ENCODE measurements at places on chromosomes 7 and 10.

DNA sequence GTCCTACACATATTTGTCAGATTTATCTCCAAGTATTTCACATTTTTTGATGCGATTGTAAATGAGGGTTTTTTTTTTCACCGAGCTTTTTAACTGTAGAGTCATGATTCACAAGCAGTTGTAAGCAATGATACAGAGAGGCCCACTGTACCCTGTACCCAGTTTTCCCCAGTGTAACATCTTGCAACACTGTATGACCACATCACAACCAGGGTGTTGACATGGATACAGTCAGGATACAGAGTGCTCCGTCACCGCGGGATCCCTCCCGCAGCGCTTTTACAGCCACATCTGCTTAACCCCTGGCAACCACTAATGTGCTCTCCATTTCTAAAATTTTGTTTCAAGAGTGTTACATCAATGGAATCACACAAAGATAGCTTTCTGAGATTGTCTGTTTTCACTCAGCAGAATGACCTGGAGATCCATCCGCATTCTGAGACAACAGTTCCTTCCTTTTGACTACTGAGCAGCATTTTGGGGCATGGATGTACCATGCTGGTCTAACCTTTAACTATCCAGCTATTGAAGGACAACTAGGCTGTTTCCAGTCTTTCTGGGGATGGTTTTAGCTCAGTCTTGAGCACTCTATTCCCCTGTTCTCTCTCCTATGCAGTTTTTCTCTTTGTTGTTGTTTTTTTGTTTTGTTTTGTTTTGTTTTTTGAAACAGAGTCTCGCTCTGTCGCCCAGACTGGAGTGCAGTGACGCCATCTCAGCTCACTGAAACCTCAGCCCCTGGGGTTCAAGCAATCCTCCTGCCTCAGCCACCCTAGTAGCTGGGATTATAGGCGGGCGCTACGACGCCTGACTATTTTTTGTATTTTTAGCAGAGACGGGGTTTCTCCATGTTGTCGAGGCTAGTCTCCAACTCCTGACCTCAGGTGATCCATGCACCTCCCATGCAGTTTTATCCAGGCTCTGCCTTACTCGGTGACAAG is 25.9 kb downstream of the GPRIN2 start:
- DNase-seq, result no peak

DNA sequence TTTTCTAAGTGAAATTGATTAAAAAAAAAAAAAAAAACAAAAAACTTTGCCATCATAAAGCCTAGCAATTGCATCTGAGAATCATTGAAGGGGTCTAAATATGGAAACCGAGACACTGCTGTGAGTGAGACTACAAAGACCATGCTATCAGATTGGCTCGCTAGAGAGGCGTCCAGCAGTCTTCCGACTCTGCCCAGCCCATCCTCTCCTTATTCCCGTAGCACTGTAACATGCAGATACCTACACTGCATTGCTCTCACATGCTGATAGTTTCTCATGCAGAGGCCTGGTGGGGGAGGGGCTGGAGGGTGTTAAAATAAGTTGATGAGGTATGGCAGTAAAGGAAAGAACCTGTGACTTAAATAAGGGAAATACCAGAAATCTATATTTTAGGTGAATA is 130.7 kb downstream of the NRF1 start:
- DNase-seq, result no peak

DNA sequence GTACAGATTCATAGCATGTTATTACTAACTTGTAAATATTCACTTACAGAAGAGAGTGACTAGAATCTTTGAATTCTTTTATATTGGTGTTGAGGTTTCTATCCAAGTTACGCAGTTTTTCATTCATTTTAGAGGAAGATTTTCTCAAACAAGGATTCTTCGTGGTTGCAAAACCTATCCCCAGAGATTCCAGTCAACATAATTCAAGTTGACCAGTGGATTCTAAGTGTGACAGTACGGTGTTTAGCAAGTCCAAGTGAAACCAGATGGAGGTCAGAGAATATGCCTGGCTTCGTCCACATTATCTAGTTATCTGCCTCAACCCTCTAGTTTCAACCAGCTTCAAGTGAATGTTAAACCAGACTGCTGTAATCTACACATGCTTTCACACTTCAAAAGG is 131.9 kb downstream of the SDK1 start:
- no peak for DNase-seq

DNA sequence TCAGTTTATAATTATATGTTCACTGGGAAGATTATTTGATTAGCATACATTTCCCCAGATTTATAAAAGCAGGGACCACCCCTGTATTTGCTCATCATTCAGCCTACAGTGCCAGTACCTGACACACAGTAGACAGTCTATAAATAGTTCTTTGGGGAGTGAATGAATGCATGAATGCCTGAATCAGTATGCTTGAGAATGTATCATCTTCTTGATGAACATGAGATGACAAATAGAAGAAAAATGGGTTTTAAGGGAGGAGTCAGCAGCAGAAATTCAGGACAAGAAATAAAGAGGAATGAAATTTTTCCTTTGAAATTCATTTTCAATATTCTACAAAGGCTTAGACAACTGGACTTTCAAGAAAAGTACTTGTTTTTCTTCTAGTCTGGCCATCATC is 295.8 kb upstream of the LRRTM3 start:
- peak; percentile 49 for DNase-seq

DNA sequence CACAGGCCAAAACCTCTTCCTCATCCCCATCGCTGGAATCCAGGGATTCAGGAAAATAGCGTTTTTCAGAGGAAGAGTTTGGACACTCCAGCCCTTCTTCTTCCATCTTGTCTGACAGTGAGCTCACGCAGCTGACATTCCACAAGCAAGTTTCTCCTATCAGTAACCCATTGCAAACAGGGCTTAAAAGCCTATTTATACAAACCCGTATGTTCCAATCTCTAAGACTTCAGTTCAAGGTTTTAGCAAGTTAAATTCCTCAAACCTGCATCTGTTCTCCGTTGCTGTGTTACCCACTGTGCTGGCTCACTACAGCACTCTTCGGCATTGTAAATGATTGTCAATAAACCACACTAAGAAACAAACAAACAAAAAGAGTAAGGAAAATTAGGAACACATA is 373 bp downstream of the DHX32 start:
- no peak for DNase-seq

GRCh38 chr7:81574723-81575326 is 195.0 kb downstream of the HGF start:
- DNase-seq, result peak; percentile 83

- no peak for DNase-seq
Measured at GRCh38 chr10:92850185-92850584, 1.9 kb downstream of the EXOC6 start.

DNA sequence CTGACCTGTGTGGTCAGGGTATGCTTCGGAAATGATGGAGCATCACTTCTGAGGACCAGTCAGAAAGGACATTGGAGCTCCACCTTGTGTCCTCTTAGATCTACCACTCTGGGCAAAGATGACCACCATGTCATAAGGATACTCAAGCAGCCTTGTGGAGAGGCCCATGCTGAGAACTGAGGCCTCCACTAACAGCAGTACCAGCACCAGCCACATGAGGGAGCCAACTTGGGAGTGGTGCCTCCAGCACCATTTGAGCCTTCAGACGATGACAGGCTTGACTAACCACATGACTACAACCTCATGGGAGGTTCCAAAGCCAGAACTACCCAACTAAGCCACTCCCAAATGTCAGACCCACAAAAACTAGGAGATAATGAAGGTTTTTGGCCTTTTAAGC is 116.0 kb downstream of the NPTX2 start:
- DNase-seq, result peak; percentile 35

- no peak for DNase-seq
Measured at GRCh38 chr10:30186371-30186875, 127.0 kb upstream of the JCAD start.

- no peak for DNase-seq
Measured at GRCh38 chr7:138814816-138815332, 16.9 kb upstream of the ATP6V0A4 start.

- DNase-seq, result no peak
Measured at GRCh38 chr10:112835217-112835715, 114.8 kb upstream of the TCF7L2 start.

Measured in NCI-H226 (cell line).